NCI-H2081 (cell line): ENCODE measurements at places on chromosomes 2 and 18.

- no peak for DNase-seq
Observed at GRCh38 chr2:168015274-168015953, 232.0 kb downstream of the STK39 start.

- DNase-seq: no peak
Observed at GRCh38 chr2:172079416-172079815, 5.9 kb upstream of the DLX1 start.

DNA sequence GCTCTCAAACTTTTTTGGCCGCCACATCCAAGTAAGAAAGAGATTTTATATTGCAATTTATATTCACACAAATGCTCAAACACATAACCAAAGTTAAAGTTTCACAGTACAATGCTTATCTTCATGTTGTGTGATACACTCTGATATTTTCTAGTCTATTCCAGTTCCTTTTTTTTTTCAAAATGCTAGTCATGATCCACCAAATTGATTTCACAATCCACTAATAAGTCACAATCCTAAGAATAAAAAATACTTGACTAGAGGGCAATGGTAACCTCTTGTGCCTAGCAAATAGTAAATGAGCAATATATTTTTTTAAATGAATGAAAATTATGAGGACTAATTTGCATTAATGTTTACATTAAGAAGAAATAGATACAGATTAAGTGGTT is 5.8 kb upstream of the PTPN4 start:
- DNase-seq: no peak

- DNase-seq: no peak
Observed at GRCh38 chr2:241760301-241760771, 16.3 kb upstream of the GAL3ST2 start.

DNA sequence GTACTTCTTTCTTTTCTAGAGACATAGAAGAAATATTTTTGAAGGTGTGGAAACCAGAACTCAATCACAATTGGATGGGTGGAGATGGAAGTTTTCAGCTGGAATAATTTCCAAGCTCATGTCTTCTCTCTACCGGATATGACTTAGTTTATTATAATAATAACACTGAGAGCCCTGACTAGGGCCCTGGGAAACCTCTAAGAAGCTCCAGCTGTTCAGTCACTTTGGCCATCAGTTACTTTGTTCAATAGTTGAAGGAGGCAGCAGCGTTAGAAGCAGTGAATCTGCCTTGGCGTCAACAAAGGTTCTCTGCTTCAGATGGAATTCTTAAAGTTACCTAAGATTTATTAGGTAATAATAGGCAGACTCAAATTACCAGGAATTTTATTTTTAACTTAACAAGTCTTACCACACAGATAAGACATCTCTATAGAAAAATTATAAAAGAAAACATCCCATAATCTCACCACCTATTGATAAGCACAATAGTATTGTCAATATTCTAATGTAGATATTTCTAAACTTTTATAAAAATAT is 293.8 kb upstream of the CHAC2 start:
- DNase-seq: no peak

DNA sequence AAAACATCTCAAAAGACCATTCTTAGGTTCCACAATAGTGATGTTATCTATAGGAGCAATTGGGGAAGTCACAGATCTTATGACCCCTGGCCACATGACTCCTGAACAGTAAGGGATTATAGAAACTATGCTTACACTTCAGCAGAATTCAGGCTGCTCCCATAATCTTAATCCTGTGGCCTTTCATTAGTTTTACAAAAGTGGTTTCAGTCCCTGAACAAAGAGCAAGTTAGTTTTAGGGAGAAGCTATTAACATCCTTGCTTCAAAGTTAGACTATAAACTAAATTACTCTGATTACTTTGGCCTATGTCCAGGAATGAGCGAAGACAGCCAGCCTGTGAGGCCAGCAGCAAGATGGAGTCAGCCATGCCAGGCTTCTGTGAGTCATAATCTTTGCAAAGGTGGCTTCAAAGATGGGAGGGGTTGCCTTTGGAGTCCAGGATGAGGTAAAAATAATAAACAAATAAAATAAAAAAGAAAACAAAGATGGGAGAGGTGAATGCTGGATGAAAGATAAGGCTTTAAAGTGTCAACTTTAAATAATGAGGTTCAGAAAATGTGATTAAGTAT is 168.7 kb upstream of the NDUFV2 start:
- no peak for DNase-seq

DNA sequence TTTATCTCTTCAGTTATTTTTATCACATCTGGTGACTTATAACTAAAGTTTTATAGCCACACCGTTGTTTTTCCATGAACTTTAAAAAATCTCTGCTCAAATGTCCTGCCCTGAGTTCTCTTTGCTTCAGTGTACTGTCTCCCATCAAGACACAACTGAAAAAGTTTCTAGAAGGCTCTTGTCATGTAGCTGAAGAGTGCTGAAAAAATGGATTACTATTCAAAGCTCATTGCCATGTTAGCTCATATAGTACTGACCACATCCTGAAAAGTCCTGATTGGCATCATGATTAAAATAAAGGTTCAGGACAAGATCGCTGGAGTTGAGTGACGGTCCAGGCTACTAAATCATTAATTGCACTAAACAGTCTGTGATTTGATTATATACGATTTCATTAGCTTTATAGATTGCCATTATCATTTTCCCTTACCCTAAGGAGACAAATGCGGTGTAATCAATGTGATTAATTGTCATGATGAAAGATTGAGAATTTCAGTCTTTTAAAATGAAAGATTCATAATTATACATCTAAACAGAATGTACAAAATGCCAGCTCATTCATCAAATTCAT is 62.2 kb downstream of the MFSD6 start:
- no peak for DNase-seq

DNA sequence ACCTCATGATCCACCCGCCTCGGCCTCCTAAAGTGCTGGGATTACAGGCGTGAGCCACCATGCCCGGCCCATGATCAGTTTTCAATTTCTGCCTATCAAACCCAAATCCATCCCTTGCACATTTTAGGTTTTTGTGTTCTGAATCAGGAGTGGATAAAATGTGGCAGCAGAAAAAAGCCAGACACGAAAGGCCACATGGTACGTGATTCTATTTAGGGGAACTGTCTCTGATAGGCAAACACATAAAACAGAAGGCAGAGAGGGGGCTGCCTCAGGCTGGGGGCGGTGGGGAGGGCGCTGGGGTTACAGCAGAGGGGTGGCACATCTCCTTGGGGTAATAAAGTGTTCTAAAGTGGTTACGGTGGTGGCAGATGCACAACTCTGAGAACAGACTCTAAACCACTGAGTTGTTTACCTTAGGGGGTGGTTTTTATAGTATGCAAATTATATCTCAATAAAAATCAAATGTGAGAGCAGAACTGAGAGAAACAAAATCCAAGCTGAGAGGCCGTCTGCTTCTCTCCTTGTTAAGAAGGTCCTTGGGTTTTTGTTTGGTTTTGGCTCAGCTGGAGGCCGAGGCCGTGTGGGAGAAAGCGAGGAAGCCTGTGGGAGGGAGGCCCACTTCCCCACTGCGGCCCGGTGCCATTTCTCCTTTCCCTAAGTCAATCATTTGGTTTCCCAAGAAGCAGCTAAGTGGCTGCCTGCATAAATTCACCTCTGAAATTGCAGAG is 78.0 kb downstream of the SOWAHC start:
- DNase-seq: no peak

DNA sequence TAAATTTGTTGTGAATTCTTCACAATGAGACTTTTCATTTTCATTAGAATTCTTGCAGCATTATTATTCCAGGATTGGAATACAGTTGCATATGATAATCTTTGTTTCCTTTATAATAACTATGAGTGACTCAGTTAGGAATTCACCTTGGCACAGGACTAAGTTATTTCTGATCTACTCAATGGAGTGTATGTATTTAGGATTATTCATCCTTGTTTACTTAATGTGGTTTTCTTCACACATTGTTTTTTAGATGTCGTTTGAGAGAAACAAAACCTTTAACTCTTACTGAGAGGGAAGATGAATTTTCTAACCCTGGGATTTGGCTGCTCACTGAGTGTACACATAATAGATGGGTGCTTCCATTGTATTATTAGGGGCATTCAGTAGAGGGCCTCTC is 970.1 kb downstream of the DPP10 start:
- no peak for DNase-seq

DNA sequence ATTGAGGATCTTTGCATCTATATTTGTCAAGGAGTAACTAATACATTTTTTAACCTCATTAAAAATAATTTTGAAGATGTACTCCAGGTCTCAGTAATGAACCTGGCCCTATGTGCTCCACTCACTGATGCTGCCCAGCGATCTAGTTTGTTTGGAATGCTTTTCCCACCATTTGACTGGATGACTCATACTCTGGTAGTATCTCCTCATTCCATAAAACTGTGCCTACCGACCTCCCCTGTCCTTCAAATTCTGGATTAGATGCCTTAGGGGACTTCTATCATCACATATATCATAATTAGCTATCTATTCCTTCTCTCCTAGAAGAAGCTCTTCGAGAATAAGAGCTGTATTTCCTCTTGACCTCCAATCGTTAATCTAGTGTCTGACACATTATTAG is 83.8 kb downstream of the FAM117B start:
- DNase-seq: no peak
